ENCODE measurements at places on chromosomes 16 and 17.
A peak's percentile ranks its signal among the peaks of the same experiment; 100 is the strongest.

- DNase-seq, result no peak
Measured at GRCh38 chr17:13054666-13055065, 36.8 kb upstream of the ELAC2 start.

DNA sequence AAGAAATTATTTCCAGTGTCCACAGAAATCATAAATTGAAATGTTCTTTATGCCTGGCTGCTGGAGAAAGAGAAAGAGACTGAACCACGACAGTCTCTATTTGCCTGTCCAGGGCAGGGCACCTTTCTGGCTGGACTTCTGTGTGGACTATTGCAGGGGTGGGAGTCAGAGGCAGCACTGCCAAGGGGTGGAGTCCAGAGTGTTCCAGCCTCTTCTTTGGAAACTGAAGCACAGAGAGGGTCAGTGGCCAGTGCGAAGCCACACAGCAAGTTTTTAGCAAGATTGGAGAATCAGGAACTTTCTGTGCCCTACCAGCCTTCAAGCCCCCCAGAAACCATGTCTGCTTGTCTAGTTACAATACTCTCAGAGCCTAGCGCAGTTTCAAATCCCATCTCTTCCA, 15.3 kb downstream of the KCNG4 start:
- no peak for DNase-seq

GRCh38 chr17:29116804-29117753, 63.1 kb downstream of the MYO18A start:
- DNase-seq, result no peak

- no peak for DNase-seq
Measured at GRCh38 chr16:85029408-85029784, 1.8 kb downstream of the KIAA0513 start.

DNA sequence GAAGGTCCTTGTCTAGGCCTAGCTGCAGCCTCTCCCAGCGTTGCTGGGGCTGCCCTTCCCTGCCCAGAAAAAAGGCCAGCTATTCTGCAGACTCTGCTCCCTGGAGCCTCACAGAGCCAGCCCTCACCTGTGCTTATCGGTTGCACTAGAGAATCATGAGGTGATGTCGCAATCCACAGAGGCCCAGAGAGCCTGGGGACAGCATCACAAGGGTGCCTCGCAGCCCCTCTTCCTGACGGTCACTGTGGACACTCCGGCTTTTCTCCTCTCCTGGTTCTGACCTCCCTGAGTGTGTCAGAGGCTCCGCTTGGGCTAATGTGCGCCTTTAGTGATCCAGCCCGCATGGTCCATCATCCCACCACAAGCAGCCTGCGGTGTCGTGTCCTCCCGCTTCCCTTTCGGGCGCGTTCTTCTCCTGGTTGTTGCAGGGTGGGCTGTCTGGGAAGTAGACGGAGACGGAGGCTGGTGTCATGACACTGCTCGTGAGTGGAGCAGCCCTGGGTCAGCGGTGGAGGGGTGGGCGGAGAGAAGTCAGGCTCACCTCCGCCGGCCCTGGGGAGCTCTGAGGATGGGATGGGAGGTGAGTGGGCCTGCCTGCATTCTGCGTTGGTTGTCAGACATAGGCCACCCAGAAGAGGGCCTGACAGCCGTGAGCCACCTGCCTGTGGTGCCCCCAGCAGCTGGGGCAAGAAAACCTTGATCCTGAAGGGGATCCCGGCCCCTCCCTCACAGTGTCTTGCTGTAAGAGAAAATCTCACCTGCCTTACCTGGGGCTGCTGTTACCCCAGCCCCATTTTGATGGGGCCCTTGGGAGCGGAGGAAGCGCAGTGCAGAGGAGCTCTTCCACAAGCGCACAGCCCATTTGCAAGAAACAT, 165.9 kb upstream of the CHMP6 start:
- no peak for DNase-seq

DNA sequence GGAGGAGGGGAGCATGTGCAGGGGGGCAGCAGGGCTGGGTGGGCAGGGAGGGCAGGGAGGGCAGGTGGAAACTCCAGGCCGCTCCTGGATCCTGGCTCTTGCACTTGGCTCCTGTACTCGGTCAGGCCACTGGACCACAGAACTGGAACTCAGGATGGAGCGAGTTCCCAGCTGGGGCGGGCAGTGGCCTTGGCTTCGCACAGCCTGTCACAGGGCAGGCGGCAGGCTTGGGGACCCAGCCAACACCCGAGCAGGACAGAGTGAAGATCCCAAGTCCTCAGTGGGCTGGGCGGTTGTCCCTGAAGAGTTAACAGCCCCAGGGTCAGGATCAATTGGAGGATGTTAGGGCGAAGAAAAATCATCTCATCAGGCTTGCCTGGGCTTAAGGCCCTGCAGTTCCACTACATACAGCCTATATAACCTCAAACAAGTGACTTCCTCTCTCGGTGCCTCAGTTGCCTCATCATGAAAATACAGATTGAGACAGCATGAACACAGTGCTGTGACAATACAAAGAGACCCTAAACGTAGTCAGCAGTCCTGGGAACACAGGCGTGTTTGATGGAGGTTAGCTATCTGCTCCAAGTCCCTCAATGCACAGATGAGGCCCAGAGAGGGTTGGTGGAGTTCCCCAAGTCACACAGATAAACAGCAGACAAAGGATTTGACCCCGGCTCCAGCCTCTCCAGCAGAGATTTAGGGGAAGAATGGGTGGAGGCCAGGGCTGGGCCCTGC, 21.9 kb downstream of the ZNF423 start:
- DNase-seq, result no peak

DNA sequence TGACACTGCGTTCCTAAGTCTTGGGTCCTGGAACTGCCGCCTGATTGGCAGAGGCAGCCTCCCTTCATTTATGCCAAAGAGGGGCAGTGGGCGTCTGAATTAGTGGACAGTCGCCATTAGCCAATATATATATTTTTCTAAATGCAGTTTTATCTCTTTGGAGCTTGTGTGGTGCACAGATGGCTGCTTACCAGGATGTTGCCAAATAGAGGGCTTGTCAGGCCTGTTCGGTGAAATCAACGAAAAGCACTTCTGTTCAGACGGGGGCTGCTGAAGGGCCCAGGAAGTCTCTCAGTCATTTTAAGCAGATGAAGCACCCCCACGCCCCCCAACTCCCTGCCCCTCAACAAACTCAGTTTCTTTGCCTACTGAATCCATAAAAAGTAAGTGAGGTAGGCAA, 66.0 kb downstream of the RAP1GAP2 start:
- no peak for DNase-seq

GRCh38 chr17:63705657-63706056, 5.7 kb upstream of the LIMD2 start:
- no peak for DNase-seq

GRCh38 chr17:47404875-47405274, 81.1 kb downstream of the EFCAB13 start:
- DNase-seq, result no peak

- DNase-seq, result peak; percentile 58
Measured at GRCh38 chr16:56964243-56965148, 2.7 kb downstream of the CETP start.

GRCh38 chr17:17831208-17832031, 5.4 kb downstream of the SREBF1 start:
- no peak for DNase-seq

DNA sequence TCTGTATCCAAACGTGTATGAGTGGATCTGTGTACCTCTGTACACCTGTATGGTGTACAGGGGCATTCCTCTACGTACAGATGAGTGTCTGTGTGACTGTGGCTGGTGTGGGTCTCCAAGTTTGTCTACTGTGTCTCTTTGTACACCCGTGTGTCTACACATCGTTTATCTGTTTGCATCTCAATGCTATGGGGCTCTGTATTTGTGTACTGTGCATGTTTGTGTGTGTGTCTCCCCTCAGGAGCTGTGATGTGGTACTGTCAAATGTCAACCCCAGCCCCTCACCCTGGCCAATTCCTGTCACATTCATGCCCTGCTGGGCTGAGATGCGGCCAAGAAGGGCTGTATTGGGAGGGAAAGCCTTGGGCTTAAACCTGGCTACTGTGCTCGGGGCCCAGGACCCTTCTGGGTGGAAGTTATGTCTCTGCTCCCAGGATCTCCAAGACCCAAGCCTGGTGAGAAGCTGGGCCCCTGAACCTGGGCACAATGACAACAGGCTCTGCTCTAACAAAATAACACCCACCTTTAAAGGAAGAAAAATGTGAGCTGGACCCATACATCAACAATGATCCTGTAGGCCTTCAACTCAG, 3.5 kb upstream of the NAGS start:
- no peak for DNase-seq

- DNase-seq, result no peak
Measured at GRCh38 chr17:9557857-9558256, 17.8 kb downstream of the STX8 start.

GRCh38 chr17:64749306-64749705, 87.2 kb upstream of the SMURF2 start:
- no peak for DNase-seq

DNA sequence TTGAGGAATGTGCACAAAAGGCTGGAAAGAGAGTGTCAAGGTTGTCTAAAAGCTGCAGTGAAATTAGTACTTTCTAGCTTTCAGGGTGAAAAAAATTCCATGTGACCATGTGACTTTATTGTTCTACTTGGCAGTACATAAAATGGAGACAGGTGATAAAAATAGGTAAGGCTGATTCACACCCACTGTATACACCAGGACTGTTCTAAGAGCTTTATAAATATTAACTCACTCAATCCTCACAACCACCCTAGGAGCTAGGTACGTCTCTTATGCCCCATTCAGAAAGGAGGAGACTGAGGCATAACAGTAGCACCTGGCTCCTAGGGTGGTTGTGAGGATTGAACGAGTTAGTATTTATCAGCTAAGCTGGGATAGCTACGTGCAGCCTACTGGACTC, 28.2 kb upstream of the DNAH17 start:
- no peak for DNase-seq
